Fibroblast of mammary gland (primary cell): ENCODE measurements at places on chromosomes 4 and X.

DNA sequence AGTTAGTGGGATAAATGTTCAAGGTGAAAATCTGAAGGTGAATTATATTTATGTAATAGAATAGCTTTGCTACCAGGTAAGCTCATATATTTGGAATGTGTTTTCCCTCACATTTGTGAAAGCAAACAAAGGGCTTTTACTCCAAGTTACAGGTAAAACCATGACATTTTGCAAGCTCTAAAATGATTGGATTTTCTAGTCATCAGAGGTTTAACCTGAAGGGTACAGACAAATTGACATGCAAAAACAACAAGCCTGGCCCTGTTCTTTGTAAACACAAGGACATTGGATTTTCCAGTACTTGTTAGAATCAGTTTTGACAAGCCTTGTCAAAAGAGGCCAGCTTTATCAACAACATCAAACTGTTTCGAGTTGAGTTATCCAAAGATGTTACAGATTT, 51.7 kb downstream of the ZFX start:
- DNase-seq, result no peak

DNA sequence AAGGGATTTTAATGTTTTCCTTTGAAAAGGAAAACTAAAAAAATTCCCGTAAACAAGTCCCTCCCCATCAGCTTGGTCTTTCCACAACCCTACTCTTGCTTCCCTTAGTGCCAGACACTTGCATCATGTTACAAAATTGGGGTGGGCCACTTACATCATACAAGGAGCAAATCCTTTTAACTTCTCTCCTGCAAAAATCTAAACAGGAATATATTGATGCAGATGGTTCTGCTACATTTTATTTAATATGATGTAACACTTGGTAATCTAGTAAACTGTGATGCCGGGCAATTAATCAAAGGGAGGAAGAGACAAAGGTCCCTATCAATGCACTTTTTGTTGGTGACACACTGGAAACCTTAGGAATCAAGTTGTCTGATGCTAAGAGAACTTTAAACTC, 125.3 kb downstream of the UBE2K start:
- peak; percentile 68 for DNase-seq

DNA sequence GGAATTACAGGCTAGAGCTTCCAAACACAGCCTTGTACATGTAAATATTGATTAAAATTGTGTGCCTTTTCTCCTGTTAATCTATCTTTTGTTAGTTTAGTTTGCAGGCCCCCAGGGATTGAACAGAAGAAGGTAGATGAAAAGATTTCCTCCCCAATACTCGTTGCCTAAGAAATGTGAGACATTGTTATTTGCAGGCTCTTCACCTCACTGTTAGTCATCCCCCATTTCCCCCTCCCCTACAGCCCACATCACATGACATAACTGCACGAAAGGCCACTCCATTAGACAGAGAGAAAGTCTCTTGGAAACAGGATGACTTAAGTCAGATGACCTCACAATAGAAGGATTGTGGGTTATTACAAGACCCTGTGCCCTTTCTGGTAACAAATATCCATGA, 13.3 kb upstream of the MID1 start:
- DNase-seq, result peak; percentile 93

DNA sequence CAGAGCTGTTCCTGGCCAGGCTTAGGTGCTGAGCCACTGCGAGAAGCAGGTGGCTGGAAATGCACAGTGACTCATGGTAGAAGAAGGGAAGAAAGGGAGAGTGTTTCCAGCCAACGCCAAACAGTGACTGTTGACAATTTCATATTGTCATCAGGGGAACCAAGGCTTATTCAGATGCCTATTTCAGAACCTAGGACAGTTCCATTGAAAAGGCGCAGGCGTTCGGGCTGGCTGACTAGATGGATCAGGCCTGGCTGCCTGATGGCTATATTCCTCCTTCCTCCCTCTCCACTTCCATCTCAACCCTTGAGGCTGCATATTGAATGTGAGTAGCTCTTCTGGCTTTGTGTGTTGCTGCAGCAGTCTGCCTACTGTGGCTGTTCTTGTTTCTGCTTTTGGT, 73.0 kb upstream of the FRMPD4 start:
- DNase-seq, result peak; percentile 35

GRCh38 chr4:10552591-10553280, 95.5 kb upstream of the ZNF518B start:
- DNase-seq, result no peak

DNA sequence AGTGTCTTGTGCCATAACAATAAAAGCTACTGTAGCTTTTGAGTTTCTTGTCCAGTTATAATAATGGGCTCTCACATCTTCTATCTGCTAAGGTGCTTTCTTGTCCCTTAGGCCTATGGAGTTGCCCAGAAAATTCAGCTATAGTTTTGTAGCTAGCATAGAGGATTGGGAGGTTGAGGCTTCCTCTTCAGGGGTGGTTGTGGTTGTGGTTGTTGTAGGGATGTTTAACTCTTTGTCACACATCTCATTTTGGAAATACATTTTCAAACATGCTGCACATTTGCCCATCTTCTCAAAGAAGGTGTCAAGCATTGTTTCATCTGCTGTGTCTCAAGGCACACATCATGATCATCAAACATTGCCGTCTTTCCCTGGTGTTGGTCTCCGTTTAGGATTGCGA, 65.0 kb downstream of the ATXN3L start:
- no peak for DNase-seq

GRCh38 chrX:46630141-46630540, 56.6 kb downstream of the CHST7 start:
- peak; percentile 41 for DNase-seq

DNA sequence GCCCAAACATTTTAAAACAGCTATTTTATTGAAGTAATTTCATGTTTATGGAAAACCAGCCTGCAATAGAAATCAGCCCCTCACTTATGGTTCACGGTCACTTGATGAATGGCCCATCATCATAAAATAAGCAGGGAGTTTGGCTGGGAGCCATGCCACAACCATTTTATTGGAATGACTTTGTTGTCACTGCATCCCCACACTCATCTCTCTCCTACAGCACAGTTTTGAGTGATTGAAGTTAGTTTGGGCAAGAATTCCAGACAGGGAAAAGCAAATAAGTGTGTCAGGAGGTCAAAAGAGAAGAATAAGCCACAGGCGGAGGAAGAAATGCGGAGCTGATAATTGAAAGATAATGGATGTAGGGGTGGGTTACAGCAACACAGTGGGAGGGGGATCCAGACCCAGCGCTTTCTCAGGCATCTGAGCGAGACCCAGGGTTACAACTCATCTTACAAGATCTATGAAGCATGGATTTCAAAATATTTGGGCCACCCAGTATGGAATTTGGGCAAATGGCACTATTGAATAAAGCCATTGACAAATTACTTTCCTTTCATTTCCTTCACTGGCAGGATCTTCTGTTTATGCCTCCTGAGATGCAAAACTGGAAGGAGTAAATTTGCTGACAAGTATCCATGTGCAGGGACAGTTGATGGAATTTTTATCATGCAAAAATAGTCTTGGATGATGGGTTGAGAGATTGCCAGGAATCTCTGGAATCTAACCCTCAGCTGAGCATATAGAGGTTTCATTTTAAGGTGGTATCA, 100.8 kb downstream of the SHROOM3 start:
- no peak for DNase-seq

- DNase-seq, result peak; percentile 92
Observed at GRCh38 chr4:184514121-184514988, 40.0 kb upstream of the IRF2 start.

DNA sequence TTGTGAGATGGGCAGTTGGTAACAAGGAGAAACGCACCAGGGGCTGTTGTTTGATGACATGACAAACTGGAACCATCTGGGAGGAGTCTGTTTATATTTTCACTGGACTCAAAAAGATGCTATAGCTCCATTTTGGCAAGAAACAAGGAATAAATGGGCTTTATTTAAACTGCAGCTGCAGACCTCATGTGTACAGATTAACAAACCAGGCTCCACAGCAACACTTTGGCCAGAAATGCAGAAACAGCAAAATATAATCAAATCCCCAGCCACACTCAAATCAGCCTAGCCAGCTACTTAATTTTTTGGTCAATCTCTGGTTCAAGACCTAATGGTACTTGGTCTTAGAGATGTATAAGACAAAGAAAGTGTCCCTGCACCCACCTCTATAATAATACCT, 52.7 kb downstream of the ASB9 start:
- no peak for DNase-seq

GRCh38 chr4:23135792-23136645, 443.3 kb downstream of the GBA3 start:
- peak; percentile 42 for DNase-seq
